ENCODE measurements at places on chromosomes 5 and 9. TPM values are rescaled to one million over a fixed set of nuclear protein-coding genes. Genes with fewer than 3 reads are reported as not detected.
A peak's percentile ranks its signal among the peaks of the same experiment; 100 is the strongest.

GRCh38 chr5:156431956-156432829 lies 105.2 kb downstream of the SGCD start:
- DNase-seq: no peak

DNA sequence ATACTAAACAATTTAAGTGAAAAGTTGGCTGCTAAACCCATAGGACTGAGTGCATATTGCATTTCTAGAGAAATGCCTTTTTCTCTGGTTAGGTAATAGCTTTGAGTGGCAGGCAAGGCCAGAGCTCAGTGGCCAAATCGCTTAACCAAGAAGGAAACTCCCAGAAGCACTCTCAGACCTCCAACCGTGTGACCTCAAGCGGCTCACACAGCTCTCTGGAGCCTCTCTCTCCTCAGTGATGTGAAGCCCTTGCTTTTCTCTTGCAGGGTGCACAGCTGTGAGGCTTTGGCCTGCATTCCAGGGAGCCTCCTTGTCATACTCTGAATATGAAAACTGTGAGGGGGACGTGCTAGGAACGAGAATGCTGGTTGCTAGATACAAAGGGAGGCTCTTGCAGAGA lies 106.7 kb downstream of the INSYN2B start:
- DNase-seq: peak; percentile 18

DNA sequence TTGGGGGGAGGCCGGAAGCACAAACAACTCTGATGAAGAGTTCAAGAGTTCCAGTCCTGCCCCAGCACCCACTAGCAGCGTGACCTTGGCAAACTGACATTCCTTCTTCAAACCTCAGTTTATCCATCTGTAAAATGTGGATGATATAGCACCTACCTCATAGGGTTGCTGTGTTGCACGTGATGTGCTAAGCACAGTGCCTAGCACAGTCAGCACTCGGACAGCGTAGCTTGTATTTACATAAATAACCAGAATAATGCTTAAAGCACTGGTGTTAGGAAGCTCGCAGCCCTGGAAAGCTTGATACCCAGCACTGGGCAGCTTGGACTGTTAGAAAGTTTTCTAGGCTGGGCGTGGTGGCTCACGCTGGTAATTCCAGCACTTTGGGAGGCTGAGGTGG lies 5.1 kb downstream of the PKN3 start:
- no peak for DNase-seq

DNA sequence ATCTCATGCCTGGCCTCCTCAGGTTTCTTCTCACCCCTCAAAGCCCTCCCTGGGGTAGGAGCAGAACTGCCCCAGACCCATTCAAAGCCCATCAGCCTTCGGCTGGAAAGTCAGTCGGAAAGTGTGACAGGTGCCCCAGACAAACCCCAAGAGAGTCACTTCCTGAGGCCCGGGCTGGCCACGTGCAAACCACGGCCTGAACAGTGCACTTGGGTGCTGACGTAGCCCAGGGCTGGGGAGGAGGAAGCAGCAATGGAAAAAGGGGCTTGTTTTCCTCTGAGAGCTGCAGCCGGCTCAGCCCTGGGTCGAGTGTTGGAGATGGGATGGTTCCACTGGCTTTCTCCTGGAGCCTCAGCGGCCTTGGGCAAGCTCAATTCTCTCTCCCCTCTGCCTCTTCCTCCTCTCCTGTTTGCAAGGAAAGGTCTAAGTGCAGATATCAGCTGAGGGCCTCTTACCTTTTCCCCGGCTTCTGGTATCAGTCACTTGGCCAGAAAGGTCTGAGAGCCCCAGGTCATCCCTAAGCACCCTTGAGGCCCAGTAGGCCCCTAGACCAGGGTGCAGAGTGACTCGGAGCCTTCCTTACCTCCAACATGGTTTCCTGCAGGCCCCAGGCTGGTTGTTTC lies 5.9 kb upstream of the EGR1 start:
- DNase-seq: no peak

DNA sequence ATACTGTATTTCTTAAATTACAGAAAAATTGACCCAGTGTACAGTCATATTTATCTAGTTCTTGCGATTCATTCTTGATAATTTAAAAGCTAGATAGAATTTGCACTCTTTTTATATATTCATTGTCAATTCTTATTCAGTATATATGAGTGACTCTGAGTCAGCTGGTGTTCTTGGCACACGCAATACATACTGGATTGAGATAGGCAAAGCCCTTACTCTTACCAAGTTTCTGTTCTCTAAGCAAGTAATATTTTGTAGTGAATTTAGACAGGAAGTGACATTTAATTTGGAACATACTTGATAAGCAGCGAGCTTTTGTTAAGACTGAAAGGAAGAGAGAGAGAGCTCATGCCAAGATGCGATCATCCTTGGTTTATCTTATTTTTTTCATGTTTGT lies 57.7 kb downstream of the GPBP1 start:
- no peak for DNase-seq

DNA sequence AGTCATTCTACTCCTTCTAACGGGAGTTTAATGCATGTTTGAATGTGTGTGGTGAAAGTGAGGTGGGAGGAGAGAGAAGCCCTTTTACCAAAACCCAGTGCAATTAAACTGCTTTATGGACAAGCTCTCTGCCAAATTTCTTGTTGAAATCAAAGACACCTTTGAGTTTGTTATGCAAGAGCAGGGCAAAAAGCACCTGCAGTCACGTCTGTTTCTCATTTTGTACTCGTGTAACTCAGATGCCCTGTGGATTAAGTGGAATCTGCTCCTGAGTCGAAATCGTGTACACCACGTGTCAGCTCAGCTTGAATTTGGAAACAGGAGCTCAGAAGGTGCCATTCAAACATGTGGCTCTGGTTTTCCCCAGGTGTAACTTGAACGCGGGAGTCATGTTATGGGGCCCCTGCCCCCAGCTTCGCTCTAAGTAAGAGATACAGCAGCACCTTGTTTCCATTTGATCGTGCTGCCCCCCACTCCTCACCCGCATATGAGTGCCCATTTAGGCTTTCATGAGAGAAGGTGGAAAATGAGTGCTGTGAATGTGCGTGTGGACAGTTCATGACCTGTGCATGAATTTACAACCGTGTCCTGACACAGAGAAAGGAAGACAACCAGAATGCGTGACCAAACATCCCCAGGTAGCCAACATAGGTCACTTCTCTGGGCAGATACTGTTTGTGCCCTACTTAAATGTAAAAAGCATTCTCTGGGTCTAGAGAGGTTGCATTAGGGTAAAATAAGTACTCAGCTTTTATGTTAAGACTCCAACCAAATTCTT lies 347.0 kb upstream of the SLC30A5 start:
- no peak for DNase-seq

DNA sequence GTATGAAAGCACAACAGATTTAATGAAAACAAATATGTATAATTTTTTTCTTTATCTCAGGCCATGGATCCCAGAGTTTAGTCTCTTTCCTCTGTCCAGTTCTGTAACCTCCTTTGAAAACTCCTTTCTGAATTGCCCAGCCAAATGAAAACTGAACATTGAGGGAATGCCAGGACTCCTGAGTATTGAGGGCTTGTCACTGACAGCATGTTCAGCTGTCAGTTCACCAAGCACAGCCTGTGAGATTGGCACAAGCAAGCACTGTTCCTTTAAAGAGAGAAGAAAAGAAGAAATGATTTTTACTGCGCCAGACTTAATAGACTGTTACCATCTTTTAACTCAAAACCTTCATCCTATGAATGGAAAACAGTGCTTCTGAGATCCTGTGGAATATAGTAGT lies 27.3 kb downstream of the TTC1 start:
- DNase-seq: no peak

- no peak for DNase-seq
Observed at GRCh38 chr5:40559306-40559705, 120.4 kb upstream of the PTGER4 start.

SLC45A2 gene
- total RNA-seq: 0.16 TPM

DNA sequence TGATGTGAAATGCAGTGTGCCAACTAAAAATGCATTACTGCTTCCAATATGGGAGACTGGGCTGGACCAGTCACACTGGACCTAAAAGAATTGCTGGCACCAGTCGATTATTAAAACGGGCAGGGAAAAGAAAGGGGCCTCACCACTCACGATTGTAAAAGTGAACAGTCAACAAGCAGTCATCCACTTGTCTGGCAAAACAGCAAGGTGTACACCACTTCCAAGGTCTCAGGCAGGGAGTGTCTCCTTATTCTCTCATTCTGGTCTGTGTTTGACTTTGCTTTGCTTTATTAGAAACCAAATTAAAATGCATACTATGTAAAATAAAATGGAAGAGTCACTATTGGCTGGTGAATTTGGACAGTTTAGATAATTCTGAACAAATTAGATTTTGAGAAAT lies 57.8 kb upstream of the TRPM3 start:
- DNase-seq: no peak

GRCh38 chr5:144156767-144157171 lies 13.7 kb downstream of the YIPF5 start:
- DNase-seq: no peak

CYLC2 gene
- not detected for total RNA-seq

PTPRD gene
- 336 TPM for total RNA-seq

Measured in occipital lobe (tissue), 3 donors.